ENCODE measurements at places on chromosomes 7 and 10. TPM values are rescaled to one million over a fixed set of nuclear protein-coding genes. Genes with fewer than 3 reads are reported as not detected.
A peak's percentile ranks its signal among the peaks of the same experiment; 100 is the strongest.

GRCh38 chr10:60878224-60878623 is 65.8 kb downstream of the RHOBTB1 start:
- DNase-seq, result no peak

DNA sequence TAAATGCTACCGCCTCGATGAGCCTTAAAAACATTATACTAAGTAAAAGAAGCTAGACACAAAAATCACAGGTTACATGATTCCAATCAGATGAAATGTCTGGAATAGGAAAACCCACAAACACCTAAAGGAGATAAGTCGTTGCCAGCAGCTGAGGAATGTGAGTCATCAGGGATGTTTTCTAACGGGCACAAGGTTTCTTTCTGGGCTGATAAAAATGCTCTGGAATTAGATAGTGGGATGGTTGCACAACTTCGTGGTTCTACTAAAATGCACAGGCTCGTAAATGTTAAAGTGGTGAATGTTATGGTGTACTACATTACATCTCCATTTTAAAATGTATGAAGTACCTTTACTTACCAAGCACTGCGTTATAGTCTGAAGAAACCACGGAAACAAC is 9.7 kb downstream of the ABLIM1 start:
- no peak for DNase-seq

ZNF679 gene
- not detected for total RNA-seq

DNA sequence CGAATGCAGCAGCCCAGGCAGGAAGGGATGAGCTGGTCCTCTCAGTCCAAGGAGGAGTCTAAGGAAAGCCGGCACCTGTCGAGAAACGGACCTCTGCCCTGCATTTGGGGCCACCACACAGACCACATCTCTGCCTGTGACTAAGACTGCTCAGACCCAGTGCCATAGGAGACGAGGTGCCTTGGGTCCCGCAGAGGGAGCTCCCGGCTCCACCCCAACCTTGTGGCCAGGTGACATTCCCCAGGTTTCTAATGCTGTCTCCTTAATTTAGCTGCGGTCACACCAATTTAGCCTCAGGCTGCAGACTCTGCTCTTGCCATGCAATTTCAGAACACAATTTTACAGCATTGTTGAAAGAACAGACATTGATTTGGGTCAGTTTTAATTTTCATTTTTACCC is 22.8 kb upstream of the CRHR2 start:
- no peak for DNase-seq

GRCh38 chr10:123833170-123833850 is 58.3 kb downstream of the CPXM2 start:
- no peak for DNase-seq

CPA1 gene
- 4.3 TPM for total RNA-seq

GRCh38 chr10:22978287-22978686 is 50.4 kb downstream of the ARMC3 start:
- no peak for DNase-seq

DNA sequence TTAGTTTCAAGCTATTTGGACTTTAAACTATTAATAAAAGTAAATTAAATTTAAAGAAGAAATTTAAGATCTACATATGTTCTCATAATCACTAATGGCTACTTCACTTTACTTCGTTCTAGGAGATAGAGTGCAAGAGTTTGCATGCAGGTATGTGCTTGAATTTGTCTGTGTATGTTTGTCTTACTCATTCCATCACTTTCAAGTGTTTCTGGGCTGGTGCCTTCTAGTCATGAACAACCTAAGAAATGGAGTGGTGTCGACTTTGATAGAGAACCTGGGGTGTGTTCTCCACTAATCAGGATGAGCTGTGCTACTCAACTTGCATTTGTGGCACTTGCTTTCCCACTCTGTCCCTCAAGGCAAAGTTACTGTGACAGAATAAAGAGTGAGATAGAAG is 169.9 kb downstream of the KCND2 start:
- DNase-seq, result no peak

KCNH2 gene
- total RNA-seq, result 91.5 TPM

- DNase-seq, result peak; percentile 84
Measured at GRCh38 chr7:140696680-140697446, at the start of gene NDUFB2. Gene NDUFB2 (plus strand): TSS chr7:140696708. CDS start chr7:140696745, 37 bp downstream.

PON1 gene
- not detected for total RNA-seq

Measured in cardiac muscle cell (in vitro differentiated cells and primary cell).